OCI-M1 (cell line): ENCODE measurements at places on chromosomes 16 and 17.
A peak's percentile ranks its signal among the peaks of the same experiment; 100 is the strongest.

DNA sequence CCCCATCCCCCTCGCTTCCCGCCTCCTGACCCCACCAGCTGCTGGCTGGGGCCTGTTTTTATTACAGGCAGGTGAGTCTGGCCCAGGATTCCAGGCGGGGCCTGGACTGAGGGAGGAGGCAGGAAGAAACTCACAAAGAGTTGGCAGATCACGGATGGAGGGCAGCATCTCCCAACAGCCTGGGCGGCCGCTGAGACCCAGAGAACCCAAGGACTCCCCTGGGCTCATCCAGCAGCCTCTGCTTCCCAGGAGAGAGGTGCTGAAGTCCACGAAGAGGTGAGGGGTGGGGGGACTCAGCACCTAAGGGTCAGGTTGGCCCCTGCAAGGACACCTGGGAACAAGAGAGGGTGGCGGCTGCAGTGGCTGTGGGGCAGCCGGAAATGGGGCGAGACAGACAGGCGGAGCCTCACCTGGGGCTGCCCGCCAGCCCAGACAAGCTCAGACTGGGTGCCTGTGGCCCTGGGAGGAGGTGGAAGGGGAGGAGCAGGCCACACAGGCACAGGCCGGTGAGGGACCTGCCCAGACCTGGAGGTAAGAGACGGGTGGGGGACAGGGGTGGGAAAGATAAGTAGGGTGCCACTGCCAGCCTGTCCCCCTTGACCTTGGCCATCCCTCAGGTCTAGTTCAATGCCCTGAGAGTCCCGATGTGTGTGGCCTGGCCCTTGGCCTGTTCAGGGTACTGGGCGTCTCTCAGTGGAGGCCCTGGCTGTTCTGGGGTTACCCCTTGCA, 8.7 kb upstream of the ADGRG1 start:
- no peak for DNase-seq

- peak; percentile 75 for DNase-seq
Measured at GRCh38 chr17:17694169-17695081, 13.2 kb downstream of the RAI1 start.

DNA sequence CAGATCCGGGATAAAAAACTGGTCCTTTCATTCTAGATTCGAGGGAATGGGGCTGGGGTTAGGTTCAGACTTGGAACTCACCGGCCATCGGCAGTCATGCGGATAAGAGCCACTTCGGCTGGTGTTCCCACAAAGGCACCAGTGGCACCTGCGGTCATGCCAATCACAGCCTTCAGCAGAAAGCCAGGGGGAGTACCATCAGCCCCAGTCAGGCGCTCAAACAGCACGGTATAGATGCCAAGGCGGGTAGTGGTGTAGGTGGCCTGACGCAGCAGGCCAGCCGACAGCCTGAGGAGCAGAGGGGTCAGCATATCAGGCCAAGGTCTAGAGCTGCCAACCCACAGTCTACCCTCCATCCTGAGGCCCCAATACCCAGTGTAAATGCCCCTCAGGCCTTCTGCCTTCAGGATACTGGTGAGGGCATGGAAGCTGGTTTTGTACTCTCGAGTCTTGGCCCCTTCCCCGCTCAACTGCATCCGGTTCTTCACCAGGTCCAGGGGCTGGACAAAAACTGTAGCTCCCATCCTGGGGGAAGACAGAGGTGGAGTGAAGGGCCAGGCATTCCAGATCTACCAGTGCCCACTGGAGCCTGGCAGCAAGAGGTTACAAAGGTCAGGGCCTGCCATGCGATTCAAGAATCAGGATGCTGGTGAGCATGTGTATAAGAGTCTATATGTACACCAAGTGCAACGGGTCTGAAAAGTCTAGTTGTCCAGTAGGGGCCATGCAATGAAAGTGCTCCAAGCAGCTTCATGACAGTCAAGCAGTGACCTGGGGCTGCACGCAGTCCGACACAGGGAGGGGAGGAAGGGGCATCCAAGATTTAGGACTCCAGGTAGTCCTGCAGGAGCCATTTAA, 929 bp downstream of the SLC25A11 start:
- DNase-seq, result peak; percentile 69

DNA sequence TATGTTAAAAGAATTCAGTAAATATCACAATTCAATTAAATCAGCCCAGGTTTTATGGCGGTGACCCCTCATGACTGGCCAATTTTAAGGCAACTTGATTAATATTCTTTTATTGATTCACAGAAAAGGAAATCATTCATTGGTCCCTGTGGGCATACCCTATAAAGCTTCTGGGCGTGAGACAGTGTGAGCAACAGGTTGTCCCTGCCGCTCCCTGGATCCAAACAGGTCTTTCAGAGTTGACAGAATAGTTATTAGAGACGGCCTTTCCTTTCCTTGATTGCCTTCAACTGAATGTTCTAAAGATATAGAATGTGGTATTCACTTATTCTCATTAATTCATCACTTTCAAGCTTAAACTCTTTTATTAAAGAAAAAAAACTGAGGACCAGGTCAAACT, 433.9 kb downstream of the KCNJ2 start:
- no peak for DNase-seq

DNA sequence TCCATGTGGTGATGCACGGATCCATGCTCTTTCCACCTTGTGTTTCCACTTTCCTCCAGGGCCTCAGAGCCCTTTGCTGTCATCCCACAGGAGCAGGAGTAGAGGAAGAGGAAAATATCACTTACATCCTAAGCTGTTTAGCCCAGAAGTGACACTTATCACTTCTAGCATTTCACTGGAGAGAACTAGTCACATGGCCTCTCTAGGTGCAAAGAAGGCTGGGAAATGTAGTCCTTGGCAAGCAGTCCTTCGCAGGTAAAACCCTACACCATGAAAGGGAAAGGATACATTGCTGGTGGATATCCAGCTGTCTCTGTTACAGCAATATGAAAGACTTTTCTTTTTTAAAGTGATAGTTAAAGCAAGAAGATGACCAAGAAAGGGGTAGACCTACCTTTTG, 185.9 kb downstream of the RGS9 start:
- DNase-seq, result no peak

- no peak for DNase-seq
Measured at GRCh38 chr17:28473542-28473941, at the start of gene SLC13A2. TSS of gene SLC13A2 (plus strand) at chr17:28473644. CDS start at chr17:28473713, 69 bp downstream.

- no peak for DNase-seq
Measured at GRCh38 chr16:66422366-66422765, 4.7 kb upstream of the BEAN1 start.

GRCh38 chr16:21260870-21261791, 17.0 kb downstream of the CRYM start:
- DNase-seq, result peak; percentile 91

- no peak for DNase-seq
Measured at GRCh38 chr17:77829843-77830799, 128.4 kb upstream of the TNRC6C start.

DNA sequence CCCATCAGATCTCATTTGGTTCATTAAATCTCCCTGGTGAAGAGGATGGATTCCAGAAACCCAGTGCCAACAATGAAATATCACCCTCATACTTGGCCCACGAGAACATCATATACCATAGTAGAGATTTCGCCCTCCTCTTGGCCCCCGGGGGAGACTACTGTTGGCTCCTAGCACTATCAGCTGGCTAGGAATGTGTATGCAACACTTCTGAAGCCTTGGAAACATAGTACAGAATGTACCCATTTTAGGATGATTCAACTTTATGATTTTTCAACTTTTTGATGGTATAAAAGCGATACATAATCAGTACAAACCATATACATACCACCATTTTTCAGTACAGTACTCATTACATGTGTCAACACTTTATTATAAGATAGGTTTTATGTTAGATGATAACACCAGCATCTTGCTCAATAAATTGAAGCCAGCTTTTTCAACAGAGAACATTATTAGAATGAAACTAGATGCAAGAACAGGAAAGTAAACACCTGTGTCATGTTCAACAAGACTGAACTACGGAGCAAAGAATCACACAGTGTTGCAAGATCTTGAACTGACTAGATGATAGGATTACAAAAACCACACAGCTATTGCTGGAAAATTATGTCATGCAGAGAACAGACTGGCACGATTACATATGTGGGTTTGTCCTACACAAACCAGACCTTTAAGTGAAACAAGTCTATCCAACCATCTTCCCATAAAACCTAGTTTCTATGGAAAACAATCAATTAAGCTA, 17.2 kb downstream of the RSL1D1 start:
- DNase-seq, result peak; percentile 62

DNA sequence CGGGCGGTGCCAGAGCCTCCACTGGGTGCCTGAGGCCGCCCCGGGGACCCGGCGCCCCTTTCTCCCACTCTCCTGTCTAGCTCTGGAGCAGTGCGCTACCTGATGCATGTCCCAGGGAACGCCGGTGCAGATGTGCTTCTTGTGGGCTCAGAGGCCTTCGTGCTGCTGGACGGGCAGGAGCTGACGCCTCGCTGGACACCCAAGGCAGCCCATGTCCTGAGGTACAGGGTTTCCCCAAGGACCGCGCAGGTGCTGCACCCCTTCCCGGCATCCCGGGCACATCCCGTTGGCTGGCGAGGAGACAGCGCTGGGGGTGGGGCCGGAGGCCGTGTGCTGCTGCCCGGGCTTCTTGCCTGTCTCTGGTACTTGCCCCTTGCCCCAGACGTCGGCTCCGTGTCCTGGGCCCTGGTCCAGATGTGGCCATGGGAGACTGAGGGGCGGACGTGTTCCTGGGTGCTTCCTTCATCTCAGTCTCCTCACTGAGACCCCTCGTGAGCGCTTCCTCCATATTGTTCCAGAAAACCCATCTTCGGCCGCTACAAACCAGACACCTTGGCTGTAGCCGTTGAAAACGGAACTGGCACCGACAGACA, 12.5 kb downstream of the RGS11 start:
- DNase-seq, result no peak

- DNase-seq, result peak; percentile 4
Measured at GRCh38 chr17:78828470-78829185, 12.0 kb downstream of the USP36 start.

GRCh38 chr17:80811181-80812105, 180.2 kb upstream of the CHMP6 start:
- no peak for DNase-seq

- no peak for DNase-seq
Measured at GRCh38 chr16:65618333-65618732, 496.5 kb upstream of the CDH11 start.

DNA sequence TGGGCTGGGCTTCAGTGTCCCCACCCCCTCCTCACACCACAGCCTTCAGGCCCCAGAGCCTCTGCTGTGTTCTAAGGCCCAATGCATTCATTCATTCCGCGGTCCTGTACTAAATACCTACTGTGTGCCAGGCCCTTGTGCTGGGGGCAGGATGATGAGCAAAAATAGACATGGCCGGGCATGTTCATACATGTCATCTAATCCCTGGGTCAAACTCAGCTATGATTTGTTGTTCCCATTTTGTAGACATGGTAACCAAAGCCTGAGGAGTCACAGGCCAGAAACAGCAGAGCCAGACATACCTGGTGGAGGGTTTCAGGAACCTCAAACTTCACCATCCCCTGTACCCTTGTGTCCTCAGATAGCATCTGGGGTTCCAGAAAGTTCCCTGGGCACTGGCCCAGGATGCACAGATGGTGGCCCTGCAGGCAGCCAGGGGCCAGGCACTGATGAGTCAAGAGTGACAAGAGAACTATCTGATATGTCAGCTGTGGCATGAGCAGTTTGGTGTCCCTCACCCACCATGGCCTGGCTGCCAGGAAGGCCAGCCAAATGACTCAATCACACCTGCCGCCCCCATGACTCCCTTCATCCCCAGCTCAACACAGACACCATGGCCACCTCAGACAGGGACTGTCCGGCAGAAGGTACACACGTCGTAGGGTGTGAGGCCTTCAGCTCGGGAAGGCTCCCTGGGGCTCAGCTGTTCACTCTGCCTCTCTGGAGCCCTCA, 2.7 kb upstream of the RRAD start:
- DNase-seq, result no peak

DNA sequence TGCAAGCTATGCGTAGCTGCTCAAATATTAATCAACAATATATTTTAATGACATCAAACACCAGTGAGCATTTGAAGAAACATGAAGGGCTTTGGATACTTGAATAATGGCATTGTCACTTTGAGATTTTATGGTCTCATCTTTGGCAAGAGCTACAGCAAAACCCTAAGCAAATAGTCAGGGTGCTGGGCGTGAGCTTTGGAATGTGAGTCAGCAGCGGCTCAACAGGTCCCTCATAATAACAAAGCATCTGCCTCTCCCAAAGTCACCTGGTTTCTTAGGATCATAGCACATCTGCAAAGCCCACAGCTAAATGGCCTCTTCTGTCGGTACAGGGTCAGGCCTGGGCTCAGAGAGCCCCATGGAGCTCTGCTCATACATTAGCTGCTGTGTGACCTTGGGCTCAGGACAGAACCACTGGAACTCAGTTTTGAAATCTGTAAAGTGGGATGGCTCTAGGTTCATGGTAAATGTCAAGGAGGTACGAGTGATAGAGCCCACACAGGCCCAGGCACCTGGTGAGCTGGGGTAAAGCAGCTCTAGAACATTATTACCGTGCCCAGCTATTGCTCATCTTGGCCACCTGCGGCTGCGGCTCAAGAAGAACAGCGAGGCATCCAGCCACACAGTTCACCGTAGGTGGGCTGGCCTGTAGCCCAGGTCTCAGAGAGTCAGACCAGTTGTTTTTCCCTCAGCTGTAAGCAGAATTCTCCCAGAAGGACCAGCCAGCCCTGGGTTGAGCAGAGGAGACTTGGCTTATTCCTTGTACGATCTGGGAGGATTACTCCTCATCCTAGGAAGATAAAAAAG, 544.5 kb upstream of the CDH11 start:
- DNase-seq, result no peak

DNA sequence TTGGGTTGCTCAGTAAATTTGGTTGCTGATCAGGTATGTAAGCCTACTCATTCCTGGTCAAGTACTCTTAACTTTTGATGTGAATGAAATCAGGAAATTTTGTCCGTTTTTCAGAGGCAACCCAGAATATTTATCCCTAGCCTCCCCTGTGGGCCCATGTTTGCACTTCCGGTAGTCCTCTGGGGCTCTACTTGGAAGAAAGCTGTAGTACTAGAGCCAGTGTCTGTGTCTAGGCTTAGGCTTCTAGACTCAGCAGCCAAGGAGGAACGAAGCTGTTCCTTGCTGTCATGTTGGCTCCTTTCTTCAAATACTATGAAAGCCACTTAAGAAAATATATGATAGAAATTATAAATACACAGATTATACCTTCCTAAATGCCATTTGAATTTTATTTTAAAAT, 21.2 kb downstream of the ESRP2 start:
- no peak for DNase-seq

DNA sequence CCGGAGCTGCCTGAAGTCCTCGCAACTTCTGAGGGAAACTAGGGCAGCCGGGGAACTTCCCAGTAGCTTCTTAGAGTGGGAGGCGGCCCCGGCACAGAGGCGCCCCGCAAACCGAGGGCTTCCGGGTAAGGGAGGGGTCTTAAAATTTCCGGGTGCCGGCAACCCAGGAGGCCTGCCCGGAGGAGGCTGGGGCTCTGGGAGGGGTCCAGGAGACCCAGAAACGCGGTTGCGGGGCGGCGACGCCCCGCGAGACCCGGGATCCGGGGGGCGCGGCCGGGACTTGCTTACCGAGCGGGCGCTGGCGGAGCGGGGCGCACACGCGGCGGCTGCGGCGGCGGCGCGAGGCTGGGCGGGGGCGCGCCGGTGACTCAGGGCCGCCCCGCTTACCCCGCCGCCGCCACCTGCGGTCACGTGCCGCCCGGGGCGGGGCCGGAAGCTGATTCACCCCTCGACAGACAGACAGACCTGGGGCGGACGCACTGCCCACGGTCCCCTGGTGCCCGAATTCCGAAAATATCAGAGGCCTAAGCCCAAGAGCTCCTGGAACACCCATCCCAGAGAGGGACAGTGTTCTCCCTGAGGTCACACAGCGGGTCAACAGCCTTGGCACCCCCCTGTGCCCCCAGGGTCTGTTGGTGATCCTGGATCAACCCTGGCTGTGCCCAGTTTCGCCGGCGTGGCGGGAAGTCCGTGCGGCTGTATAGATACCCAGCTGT, at the start of gene FAM83G:
Gene FAM83G, minus strand, starts transcription at position 344 of the 716 bp plus-strand sequence. CDS start 723 bp downstream, outside the sequence.
- peak; percentile 13 for DNase-seq
